Parietal lobe (tissue), 2 donors: ENCODE measurements at places on chromosomes 6 and 20. TPM values are rescaled to one million over a fixed set of nuclear protein-coding genes. Genes with fewer than 3 reads are reported as not detected.

The UTRN gene
- total RNA-seq: 56.0 TPM

The SLC22A3 gene
- total RNA-seq: 1.3 TPM

The HINT3 gene
- total RNA-seq: 52.0 TPM

The RRAGD gene
- total RNA-seq: 57.0 TPM

The NUP153 gene
- 58.8 TPM for total RNA-seq

The KCNQ2 gene
- 250 TPM for total RNA-seq

The PREP gene
- total RNA-seq: 43.8 TPM

The GTSF1L gene
- not detected for total RNA-seq

The RTF2 gene
- total RNA-seq: 41.0 TPM

The MRPL14 gene
- 30.7 TPM for total RNA-seq

The HMGN4 gene
- 56.0 TPM for total RNA-seq

The PNPLA1 gene
- not detected for total RNA-seq

The WFDC12 gene
- total RNA-seq: not detected

The RXRB gene
- total RNA-seq: 33.2 TPM

The ADAM33 gene
- total RNA-seq: 3.8 TPM
